Aorta (tissue), 5 donors: ENCODE measurements at places on chromosomes 1 and 21. TPM values are rescaled to one million over a fixed set of nuclear protein-coding genes. Genes with fewer than 3 reads are reported as not detected.

Gene ARHGAP30
- 14.7 TPM for total RNA-seq

Gene CHI3L2
- 12.5 TPM for total RNA-seq

DNA sequence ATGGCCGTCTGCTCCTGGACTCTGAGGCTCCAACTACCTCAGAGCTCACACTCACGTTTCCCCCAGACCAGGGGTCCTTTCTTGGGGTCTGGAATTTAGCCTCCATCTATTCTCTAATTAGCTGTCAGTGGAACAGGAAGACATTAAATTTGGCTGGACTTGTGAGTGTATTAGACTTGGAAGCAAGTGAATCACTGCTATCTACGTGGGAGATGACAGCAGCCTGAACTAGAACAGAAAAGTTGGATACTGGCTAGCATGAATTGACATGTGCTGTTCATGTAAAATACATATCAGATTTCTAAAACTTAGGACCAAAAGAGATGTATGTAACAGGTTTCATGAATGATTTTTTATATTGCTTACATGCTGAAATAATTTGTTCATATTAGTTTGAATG, 28.0 kb downstream of the TAF5L start:
- H3K4me1 ChIP-seq, result peaks cover 8% of the 10 kb centered on the region
- no peak overlapping the region for H3K4me3 ChIP-seq
- peak overlapping the region; percentile 98 for H3K27ac ChIP-seq
- no peaks in the 10 kb centered on the region for H3K27me3 ChIP-seq

DNA sequence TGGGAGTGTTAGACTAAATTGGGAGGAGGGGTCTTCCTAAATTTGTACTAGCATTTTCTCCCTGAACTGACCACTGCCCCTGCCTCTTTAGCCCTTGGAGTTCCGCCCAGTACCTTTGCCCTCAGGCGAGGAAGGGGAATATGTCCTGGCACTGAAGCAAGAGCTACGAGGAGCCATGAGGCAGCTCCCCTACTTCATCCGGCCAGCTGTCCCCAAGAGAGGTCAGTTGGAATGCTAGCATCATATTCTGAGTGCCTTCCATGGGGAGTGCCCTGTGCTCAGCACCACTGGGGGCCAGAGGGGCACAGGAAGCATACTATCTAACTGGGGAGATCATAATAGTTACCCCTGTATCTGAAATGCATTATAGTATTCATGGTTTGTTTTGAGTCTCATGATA, 10.7 kb downstream of the POLR3GL start:
- no peak for DNase-seq
- H3K36me3 ChIP-seq, result no peaks in the 10 kb centered on the region
- H3K4me3 ChIP-seq, result no peak overlapping the region
- no peaks in the 10 kb centered on the region for H3K27me3 ChIP-seq
